ENCODE measurements at places on chromosomes 1 and 21. TPM values are rescaled to one million over a fixed set of nuclear protein-coding genes. Genes with fewer than 3 reads are reported as not detected.

EPHA10 gene
- 2.4 TPM for total RNA-seq

A3GALT2 gene
- total RNA-seq: not detected

TMCO4 gene
- 6.9 TPM for total RNA-seq

DNA sequence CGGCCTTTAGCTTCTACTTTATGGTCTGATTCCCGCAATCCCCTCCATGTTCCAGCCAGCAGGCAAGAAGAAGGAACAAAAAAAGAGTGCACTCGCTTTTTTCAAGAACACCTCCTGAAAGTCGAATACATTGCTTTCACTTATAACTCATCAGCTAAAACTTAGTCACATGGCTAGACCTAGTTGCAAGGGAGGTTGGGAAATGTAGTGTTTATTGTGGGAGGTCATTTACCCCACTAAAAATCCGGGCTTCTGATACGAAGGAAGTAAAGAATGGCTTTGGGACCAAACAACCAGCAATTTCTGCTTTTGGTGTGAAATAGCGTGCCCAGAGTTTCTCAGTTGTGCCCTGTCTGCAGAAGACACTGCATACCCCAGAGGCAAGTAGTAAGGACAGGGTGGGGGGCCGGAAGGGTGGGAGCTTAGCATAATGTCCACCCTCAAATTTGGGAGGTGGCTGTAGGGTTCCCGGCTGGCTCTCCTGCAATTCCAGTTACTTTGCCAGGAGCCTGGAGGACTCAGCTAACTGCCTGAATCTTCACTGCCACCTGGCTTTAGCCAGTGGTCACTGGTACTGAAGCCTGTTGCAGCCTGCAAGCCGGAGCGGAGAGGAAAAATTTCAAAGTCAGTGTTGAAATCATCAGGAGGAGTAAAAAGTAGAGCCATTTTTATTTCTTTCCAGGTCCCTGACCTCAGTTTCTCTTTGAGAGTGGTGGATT is 57.7 kb upstream of the F3 start:
- no peaks in the 10 kb centered on the region for H3K4me1 ChIP-seq
- peak; percentile 73 for DNase-seq
- H3K27me3 ChIP-seq: no peaks in the 10 kb centered on the region
- H3K36me3 ChIP-seq: no peaks in the 10 kb centered on the region
- no peak overlapping the region for H3K27ac ChIP-seq

DNA sequence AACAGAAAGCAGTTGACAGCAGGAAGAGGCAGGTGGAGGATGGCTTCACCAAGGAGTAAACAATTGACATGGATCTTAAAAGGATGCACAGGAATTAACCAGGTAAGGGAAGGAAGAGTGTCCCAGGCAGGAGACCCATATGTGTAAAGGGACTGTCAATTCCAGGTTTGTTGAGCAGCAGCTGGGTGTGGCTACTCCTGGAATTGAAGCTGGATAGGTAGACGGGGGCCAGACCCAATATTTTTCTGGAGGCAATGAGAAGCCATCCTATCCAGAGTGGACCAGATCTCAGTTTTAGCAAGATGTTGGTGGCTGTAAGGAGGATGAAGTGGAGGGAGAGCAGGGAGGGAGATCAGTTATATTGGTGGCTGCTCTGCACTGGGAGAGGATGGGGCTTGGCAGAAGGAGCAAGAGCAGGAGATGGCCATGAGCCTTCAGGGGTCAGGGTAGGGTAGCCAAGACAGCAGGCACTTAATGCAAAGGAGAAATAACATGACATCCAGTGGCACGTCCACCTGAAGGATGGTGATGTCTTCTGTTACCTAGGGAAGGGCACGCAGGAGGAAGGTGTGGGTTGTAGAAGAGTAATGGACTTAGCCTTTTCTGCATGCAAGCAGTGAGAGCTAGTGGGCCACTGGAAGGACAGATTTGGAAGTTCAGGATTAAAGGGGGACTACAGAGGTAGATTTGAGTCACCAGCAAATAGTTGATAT is 146.7 kb upstream of the HMGB4 start:
- H3K36me3 ChIP-seq: no peaks in the 10 kb centered on the region
- peaks cover 5% of the 10 kb centered on the region for H3K4me1 ChIP-seq
- H3K4me3 ChIP-seq: no peak overlapping the region
- H3K27ac ChIP-seq: no peak overlapping the region

- no peak overlapping the region for H3K4me3 ChIP-seq
- no peaks in the 10 kb centered on the region for H3K27me3 ChIP-seq
- no peak for DNase-seq
Measured at GRCh38 chr1:87951852-87952251, 623.2 kb downstream of the LMO4 start.

LCE2A gene
- total RNA-seq: not detected

- H3K4me3 ChIP-seq: no peak overlapping the region
- no peaks in the 10 kb centered on the region for H3K27me3 ChIP-seq
- DNase-seq: no peak
- H3K36me3 ChIP-seq: no peaks in the 10 kb centered on the region
- no peaks in the 10 kb centered on the region for H3K4me1 ChIP-seq
Measured at GRCh38 chr1:229669333-229669732, 43.3 kb downstream of the URB2 start.

GRCh38 chr1:182568647-182569284 is 20.3 kb downstream of the RNASEL start:
- H3K27ac ChIP-seq: no peak overlapping the region
- no peak for DNase-seq
- no peaks in the 10 kb centered on the region for H3K27me3 ChIP-seq
- H3K4me3 ChIP-seq: no peak overlapping the region
- no peaks in the 10 kb centered on the region for H3K36me3 ChIP-seq

DNA sequence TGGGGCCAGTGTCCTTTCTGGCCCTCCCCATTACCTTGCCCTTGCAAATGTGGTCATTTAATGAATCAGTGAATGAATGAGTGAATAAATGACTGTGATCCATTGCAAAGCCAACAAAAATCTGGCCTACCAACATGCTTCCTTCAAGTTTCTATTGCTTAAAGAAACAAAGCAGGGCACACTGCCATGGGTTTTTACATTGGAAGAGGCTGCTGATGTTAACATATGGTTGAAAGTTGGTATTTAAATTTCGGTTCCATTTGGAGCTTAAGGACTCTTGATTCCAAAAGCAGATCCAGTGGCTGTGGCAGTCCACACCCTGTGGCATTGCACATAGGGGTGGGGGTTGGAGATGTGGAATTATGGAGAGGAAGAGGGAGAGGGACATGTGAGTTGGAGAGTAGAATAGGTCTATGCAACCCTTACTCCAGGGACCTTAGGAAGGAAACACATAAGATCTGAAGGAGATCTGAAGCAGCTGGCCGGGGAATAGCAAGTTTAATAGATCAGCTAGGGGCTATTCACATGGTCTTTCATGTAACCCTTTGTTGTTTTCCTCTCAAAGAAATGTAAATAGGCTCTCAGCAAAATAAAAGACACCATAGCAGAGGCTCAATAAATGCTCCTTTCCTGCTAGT is 7.2 kb downstream of the ABCA4 start:
- no peaks in the 10 kb centered on the region for H3K36me3 ChIP-seq
- H3K27me3 ChIP-seq: peaks cover 18% of the 10 kb centered on the region
- H3K4me3 ChIP-seq: peak overlapping the region; percentile 12

- no peak overlapping the region for H3K4me3 ChIP-seq
- DNase-seq: peak; percentile 88
- peaks cover 19% of the 10 kb centered on the region for H3K4me1 ChIP-seq
- H3K27ac ChIP-seq: no peak overlapping the region
Measured at GRCh38 chr1:201346337-201346939, 31.0 kb downstream of the TNNT2 start.

RGS16 gene
- 15.4 TPM for total RNA-seq

- DNase-seq: peak; percentile 24
- H3K36me3 ChIP-seq: no peaks in the 10 kb centered on the region
- no peaks in the 10 kb centered on the region for H3K27me3 ChIP-seq
- peaks cover 28% of the 10 kb centered on the region for H3K4me1 ChIP-seq
- no peak overlapping the region for H3K27ac ChIP-seq
Measured at GRCh38 chr1:204285436-204286305, 71.9 kb upstream of the GOLT1A start.

GRCh38 chr1:155860970-155861510 is 1.7 kb downstream of the SYT11 start:
- no peak for DNase-seq
- H3K4me1 ChIP-seq: peaks cover 9% of the 10 kb centered on the region
- no peaks in the 10 kb centered on the region for H3K27me3 ChIP-seq
- no peaks in the 10 kb centered on the region for H3K36me3 ChIP-seq

- peak overlapping the region; percentile 66 for H3K4me3 ChIP-seq
- no peak for DNase-seq
- peaks cover 7% of the 10 kb centered on the region for H3K27me3 ChIP-seq
- H3K27ac ChIP-seq: peak overlapping the region; percentile 16
Measured at GRCh38 chr1:202804126-202804525, 4.1 kb downstream of the KDM5B start.

DNA sequence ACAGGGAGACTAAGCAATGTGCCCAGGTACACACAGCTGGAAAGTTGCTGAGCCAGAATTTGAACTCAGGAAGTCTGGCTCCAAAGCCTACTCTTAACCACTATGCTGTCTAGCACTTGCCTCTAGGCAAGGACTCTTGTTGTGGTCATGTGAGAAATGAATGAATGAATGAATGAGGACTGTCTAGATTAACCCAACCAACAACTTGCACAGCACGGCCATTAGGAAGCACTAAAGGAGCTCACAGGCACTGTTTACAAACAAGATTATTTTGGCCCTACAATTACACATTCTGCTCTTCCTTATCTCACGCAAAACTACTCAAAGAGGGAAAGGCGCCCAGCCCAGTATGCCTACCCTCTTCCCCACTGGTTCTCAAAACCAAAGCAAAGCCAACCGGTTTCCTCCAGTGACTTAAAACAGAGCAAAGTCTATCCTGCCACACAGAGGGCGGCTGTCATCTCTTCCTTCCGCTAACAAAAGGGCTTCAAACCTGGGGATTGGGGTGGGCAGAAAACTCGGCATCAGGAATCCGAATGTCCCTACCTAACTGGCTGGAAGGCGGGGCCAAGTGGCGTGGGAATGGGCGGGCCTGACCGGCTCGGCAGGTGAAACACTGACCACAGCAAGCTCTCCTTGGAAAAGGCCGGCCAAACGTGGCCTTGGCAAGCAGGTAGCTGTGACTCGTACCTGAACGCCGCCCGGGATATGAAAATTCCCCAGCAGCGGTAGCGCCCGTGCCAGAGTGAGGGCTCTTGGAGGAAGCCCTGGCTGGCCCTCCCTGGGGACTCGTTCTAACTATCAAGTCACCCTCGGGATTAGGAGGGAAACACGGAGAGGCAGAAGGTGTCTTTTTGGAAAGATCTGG is 948 bp downstream of the STK40 start:
- peak overlapping the region; percentile 98 for H3K4me3 ChIP-seq
- no peaks in the 10 kb centered on the region for H3K36me3 ChIP-seq
- no peaks in the 10 kb centered on the region for H3K27me3 ChIP-seq
- peak; percentile 67 for DNase-seq

KIAA1614 gene
- total RNA-seq: 2.3 TPM

SPRR3 gene
- not detected for total RNA-seq

DNA sequence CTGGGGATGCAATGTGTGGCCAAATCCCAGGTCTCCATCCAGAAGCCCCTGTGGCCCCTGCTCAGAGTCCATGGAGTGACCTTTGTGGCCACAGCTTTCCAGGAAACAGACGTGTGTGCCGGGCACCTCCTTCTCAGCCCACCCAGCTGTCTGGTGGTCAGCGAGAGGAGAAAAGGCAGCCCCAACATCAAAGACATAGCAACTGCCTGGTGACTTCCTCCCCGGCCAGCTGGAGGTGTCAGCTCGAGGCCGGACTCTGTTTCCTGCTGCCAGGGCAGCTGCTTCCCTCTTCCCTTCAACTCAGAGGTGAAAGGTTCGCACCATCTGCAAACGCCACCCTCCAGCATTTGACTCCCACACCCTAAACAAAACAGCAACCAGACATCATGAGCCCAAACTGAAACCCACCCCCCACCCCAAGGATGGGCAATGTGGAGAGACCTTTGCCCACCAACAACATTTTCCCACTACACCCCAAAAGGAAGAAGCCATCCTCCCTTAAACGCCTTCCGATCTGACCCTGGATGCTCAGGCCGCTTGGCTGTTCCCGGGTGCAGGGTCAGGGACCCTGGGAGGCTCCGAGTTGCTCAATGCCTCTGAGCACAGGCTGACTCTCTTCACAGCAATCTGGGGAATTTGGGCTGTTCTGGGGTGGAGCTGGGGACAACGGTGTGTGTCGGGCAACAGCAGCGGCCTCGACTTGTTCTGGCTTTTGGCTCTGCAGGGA is 162.3 kb downstream of the PSMG1 start:
- H3K27ac ChIP-seq: no peak overlapping the region
- H3K36me3 ChIP-seq: no peaks in the 10 kb centered on the region
- H3K4me1 ChIP-seq: no peaks in the 10 kb centered on the region
- H3K4me3 ChIP-seq: no peak overlapping the region
- no peaks in the 10 kb centered on the region for H3K27me3 ChIP-seq

DNA sequence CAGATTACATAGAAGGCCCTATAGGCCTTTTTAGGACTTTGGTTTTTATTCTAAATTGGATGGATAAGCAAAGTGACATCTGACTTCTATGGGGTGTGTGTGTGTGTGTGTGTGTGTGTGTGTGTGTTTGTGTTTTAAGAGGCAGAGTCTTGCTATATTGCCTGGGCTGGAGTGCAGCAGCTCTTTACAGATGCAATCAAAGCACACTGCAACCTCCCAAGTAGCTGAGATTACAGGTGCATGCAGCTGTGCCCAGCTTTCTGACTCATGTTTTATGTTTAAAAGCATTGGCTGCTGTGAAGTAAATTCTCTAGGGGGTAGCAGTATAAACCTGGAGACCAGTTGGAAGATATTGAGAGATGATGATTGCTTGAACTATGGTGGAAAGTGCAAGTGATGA is 12.4 kb upstream of the EVI5 start:
- peaks cover 4% of the 10 kb centered on the region for H3K4me1 ChIP-seq
- no peak overlapping the region for H3K27ac ChIP-seq
- H3K36me3 ChIP-seq: no peaks in the 10 kb centered on the region
- H3K27me3 ChIP-seq: no peaks in the 10 kb centered on the region

UCK2 gene
- total RNA-seq: 141 TPM

DNA sequence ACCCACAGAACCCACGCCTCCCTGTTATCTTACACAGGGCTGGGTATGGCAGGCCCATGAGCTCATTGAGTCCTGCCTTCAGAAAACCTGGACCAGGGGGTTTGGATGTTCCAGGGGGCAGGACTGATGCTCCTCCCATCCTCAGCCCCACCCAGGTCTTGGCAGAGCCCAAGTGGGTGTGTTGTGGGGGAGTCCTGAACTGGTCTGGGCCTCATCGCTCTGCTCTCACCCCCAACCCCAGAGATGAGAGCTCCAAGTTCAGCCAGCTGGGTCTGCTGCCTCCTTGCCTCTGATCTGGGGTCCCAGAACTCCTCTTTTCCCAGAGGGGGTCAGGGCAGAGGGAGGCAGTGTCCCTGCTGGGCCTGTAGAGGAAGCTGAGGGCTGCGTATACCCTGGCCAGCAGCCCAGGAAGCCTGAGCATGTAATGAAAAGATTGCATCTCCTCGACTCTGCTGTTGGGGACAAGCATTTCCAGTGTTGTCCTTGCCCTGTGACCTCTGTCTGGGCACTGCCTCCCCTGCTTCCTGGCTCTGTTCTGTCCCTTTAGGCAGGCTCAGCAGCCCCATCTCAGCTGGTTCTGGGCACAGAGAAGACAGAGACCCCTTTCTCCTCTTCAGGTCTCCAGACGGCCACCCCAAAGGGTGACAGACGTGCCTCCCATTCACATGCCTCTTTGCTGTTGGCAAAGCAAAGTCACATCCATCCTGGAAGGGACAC is 54.7 kb upstream of the EPS8L3 start:
- DNase-seq: no peak
- H3K4me3 ChIP-seq: no peak overlapping the region
- no peak overlapping the region for H3K27ac ChIP-seq
- H3K27me3 ChIP-seq: no peaks in the 10 kb centered on the region
